Vein endothelial cell (primary cell): ENCODE measurements at places on chromosomes 1 and 21. TPM values are rescaled to one million over a fixed set of nuclear protein-coding genes. Genes with fewer than 3 reads are reported as not detected.

Gene IKBKE
- 22.4 and 25.5 TPM in 2 replicates for total RNA-seq

Gene CDA
- 0.98 TPM in 1 of 2 replicates, not detected in the other for total RNA-seq

Gene EFNA4
- total RNA-seq: 11.7 and 12.7 TPM in 2 replicates

Gene SYNC
- total RNA-seq: 9.8 and 12.3 TPM in 2 replicates

Gene SLAMF6
- not detected in 2 replicates for total RNA-seq

Gene PGLYRP4
- not detected in 2 replicates for total RNA-seq

Gene TUFT1
- total RNA-seq: 3.9 and 5.9 TPM in 2 replicates

Gene IGSF9
- total RNA-seq: not detected in 2 replicates

Gene NSL1
- total RNA-seq: 24.2 and 27.8 TPM in 2 replicates

Gene TEX35
- 0.10 TPM in 1 of 2 replicates, not detected in the other for total RNA-seq

Gene OR10J1
- not detected in 2 replicates for total RNA-seq

Gene ESRRG
- not detected in 2 replicates for total RNA-seq

Gene ABCG1
- 34.7 and 60.4 TPM in 2 replicates for total RNA-seq

Gene S1PR1
- total RNA-seq: 306 and 308 TPM in 2 replicates

Gene ATP1A2
- not detected in 2 replicates for total RNA-seq

Gene SLX9
- 21.6 and 22.2 TPM in 2 replicates for total RNA-seq

Gene MROH9
- not detected in 2 replicates for total RNA-seq

Gene TBX19
- total RNA-seq: 0.86 and 0.98 TPM in 2 replicates

Gene KANK4
- total RNA-seq: not detected in 2 replicates

Gene PLEKHN1
- total RNA-seq: 0.65 and 1.1 TPM in 2 replicates

Gene OBSCN
- 2.9 and 3.6 TPM in 2 replicates for total RNA-seq

Gene PCNX2
- total RNA-seq: 3.6 and 6.2 TPM in 2 replicates

Gene F11R
- total RNA-seq: 144 and 239 TPM in 2 replicates

Gene LCE2B
- not detected in 2 replicates for total RNA-seq

Gene ATP5PB
- 252 and 295 TPM in 2 replicates for total RNA-seq

Gene C1orf185
- total RNA-seq: not detected in 2 replicates

Gene NR1I3
- not detected in 2 replicates for total RNA-seq

Gene ANKRD65
- under 0.01 TPM in 1 of 2 replicates, not detected in the other for total RNA-seq
